ENCODE measurements at places on chromosomes 5 and 9. TPM values are rescaled to one million over a fixed set of nuclear protein-coding genes. Genes with fewer than 3 reads are reported as not detected.

PCDHGB7 gene
- total RNA-seq: 7.6 TPM

PIP5K1B gene
- under 0.01 TPM for total RNA-seq

ADGRV1 gene
- 0.66 TPM for total RNA-seq

PNPLA7 gene
- 1.1 TPM for total RNA-seq

ADAMTS16 gene
- total RNA-seq: 0.57 TPM

MPDZ gene
- total RNA-seq: 47.1 TPM

FBP2 gene
- total RNA-seq: not detected

LCN9 gene
- total RNA-seq: not detected
